ENCODE measurements at places on chromosomes 5 and 9.

DNA sequence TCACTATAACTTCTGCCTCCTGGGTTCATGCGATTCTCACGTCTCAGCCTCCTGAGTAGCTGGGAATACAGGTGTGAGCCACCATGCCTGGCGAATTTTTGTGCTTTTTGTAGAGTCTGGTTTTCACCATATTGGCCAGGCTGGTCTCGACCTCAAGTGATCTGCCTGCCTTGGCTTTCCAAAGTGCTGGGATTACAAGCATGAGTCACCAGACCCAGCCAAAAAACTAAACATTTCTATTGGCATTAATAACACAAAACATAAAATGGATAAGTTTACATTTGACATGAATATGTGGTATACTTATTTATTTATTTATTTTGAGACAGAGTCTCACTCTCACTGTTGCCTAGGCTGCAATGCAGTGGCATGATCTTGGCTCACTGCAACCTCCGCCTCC is 13.6 kb upstream of the REEP5 start:
- no peaks in the 10 kb centered on the region for H3K27me3 ChIP-seq
- H3K4me1 ChIP-seq, result peaks cover 28% of the 10 kb centered on the region
- DNase-seq, result no peak
- H3K27ac ChIP-seq, result no peak overlapping the region
- no peaks in the 10 kb centered on the region for H3K36me3 ChIP-seq

DNA sequence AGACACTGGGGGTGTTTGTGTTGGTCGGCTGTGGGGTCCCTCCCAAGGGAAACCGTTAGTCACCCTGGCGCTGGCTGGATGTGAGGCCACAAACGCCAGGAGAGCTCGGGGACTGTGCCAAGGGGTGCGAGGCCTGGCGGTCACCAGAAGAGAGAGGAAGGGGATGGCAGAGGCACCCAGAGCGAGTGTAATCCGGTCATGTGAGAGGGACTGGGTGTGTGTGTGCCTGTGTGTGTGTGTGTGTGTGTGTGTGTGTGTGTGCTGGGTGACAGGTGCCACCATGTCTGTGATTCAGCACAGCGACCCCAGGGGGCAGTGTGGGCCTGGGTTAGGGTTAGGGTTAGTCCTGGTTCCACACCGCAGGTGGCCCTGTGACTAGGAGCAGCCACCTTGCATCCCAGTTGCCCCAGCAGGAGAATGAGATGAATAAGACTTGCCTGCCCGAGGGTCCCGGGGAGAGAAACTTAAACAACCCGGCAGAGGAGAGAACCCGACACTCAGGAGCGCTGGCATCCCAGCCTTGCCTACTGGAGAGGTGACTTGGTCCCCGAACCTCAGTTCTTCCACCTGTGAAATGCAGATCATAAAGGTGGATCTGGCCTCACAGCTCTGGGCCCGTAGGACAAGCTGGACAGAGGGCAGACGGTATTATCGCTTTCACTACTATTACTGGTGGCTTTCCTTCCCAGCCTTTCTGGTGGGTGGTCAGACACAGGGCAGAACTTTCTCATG is 1.4 kb upstream of the ADAMTSL2 start:
- H3K4me1 ChIP-seq, result no peaks in the 10 kb centered on the region
- no peak overlapping the region for H3K27ac ChIP-seq
- H3K27me3 ChIP-seq, result no peaks in the 10 kb centered on the region

DNA sequence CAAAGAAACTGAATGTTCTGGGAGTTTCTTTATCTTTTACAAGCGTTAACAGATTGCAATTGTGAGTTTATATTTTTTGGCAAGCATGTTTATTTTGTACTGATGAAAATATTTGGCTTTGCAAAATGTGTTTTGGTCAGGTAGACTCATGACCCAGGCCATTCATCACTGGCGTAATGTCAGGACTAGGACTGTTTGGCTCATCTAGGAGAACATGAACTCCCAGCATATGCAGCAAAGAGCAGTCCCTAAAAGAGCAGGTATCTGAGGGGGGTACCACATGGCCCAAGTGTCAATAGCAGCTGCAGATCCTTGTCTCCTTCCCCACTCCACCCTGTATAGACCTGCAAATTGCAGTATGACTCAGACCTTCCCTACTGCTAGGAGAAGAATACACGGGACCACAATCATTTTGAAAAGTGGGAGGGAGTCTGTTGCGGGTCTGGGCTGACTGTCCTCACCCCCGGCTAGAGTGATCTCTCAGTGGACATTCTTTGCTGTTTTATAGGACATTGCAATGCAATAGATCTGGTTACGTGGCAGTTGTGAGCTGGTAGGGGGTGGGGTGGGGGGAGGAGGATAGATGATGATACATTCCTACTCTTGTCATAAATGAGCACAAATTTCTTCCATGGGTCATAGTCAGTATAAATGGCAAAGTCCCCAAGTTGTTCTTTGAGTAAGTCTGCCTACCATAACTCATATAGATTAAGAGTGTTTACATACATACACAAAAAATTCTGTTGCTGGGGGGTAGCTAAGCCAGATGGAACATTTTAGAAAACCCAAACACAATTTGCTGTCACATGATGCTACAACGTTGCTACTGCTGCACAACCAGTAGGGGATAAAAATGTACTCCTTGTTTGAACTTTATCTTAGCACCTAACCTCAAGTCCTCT is 20.8 kb upstream of the SNCAIP start:
- peaks cover 2% of the 10 kb centered on the region for H3K27me3 ChIP-seq
- no peaks in the 10 kb centered on the region for H3K36me3 ChIP-seq
- no peak overlapping the region for H3K27ac ChIP-seq

GRCh38 chr5:119398727-119399466 is 43.1 kb downstream of the TNFAIP8 start:
- peak; percentile 40 for DNase-seq
- H3K4me3 ChIP-seq, result no peak overlapping the region
- H3K27ac ChIP-seq, result no peak overlapping the region
- H3K36me3 ChIP-seq, result peaks cover 20% of the 10 kb centered on the region

GRCh38 chr5:176730815-176731475 is 79.4 kb upstream of the UNC5A start:
- no peaks in the 10 kb centered on the region for H3K4me1 ChIP-seq
- no peaks in the 10 kb centered on the region for H3K27me3 ChIP-seq
- no peak overlapping the region for H3K27ac ChIP-seq
- H3K4me3 ChIP-seq, result no peak overlapping the region
- no peak for DNase-seq
- no peaks in the 10 kb centered on the region for H3K36me3 ChIP-seq

- no peaks in the 10 kb centered on the region for H3K4me1 ChIP-seq
- DNase-seq, result no peak
- no peak overlapping the region for H3K4me3 ChIP-seq
- peaks cover 87% of the 10 kb centered on the region for H3K36me3 ChIP-seq
- no peak overlapping the region for H3K27ac ChIP-seq
These were observed 17.8 kb downstream of the BRD3 start for GRCh38 chr9:134049772-134050588.

- H3K36me3 ChIP-seq, result no peaks in the 10 kb centered on the region
- H3K27me3 ChIP-seq, result no peaks in the 10 kb centered on the region
- no peaks in the 10 kb centered on the region for H3K4me1 ChIP-seq
These were observed 320.1 kb upstream of the TARS1 start for GRCh38 chr5:33120671-33121070.

GRCh38 chr5:105397749-105398148 is 1835.2 kb upstream of the NUDT12 start:
- DNase-seq, result no peak
- H3K27ac ChIP-seq, result no peak overlapping the region

DNA sequence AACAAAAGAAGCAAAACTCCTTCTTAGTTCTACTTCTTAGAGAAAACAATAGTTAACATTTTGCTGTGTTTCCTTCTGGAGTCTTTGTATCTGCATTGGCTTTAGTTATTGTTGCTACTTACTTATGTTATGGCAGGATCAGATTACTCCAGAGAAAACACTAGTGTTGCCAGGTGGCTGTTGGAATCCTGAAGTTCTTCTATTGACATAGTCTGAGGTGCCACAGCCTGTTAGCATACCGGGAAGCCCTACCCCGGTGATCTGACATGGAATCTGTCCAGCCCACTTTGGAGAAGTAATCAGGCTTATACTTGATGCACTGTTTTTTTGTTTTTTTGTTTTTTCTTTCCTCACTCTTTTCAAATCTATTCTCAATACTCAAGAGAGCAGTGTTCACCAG is 68.5 kb upstream of the CEP78 start:
- H3K4me3 ChIP-seq, result no peak overlapping the region
- no peak overlapping the region for H3K27ac ChIP-seq
- no peaks in the 10 kb centered on the region for H3K27me3 ChIP-seq
- DNase-seq, result no peak
- no peaks in the 10 kb centered on the region for H3K36me3 ChIP-seq
- no peaks in the 10 kb centered on the region for H3K4me1 ChIP-seq

GRCh38 chr5:101846496-101846895 is 449.6 kb downstream of the SLCO4C1 start:
- DNase-seq, result no peak
- H3K4me1 ChIP-seq, result no peaks in the 10 kb centered on the region
- no peak overlapping the region for H3K4me3 ChIP-seq
- no peak overlapping the region for H3K27ac ChIP-seq
- no peaks in the 10 kb centered on the region for H3K27me3 ChIP-seq

- H3K27ac ChIP-seq, result no peak overlapping the region
- H3K4me3 ChIP-seq, result no peak overlapping the region
- H3K36me3 ChIP-seq, result peaks cover 92% of the 10 kb centered on the region
- DNase-seq, result no peak
- H3K4me1 ChIP-seq, result no peaks in the 10 kb centered on the region
These were observed 7.2 kb downstream of the GRHPR start for GRCh38 chr9:37429441-37430285.

- H3K36me3 ChIP-seq, result no peaks in the 10 kb centered on the region
- DNase-seq, result no peak
- no peaks in the 10 kb centered on the region for H3K4me1 ChIP-seq
- H3K4me3 ChIP-seq, result no peak overlapping the region
These were observed 111.0 kb downstream of the DNAH5 start for GRCh38 chr5:13833440-13833839.

DNA sequence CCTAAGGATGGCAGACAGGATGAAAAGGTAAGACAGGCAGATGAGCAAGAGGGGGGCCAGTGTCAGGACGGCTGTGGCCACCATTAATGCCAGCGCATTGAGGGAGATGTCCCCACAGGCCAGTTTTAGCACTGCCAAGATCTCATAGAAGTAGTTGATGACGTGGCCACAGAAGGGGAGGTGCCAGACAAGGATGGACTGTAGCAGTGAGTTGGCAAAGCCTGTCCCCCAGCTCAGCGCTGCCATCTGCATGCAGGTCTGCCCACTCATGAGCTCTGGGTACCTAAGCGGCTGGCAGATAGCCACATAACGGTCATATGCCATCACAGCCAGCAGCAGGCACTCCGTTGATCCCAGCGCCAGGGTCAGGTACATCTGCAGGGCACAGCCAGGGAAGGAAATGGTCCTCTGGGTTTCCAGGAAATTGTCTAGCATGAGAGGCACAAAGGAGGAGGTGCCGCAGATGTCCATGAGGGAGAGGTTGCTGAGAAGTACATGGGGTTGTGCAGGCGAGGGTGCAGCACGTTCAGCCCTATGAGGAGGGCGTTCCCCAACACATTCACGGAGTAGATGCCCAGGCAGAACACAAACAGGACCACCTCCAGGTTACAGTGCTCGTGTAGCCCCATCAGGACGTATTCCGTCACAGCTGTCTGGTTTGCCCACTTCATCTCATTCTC is 10.8 kb downstream of the OR13J1 start:
- DNase-seq, result peak; percentile 68
- peaks cover 4% of the 10 kb centered on the region for H3K4me1 ChIP-seq
- H3K4me3 ChIP-seq, result no peak overlapping the region
- H3K36me3 ChIP-seq, result no peaks in the 10 kb centered on the region
- H3K27ac ChIP-seq, result no peak overlapping the region

GRCh38 chr5:65102371-65102975 is 333.7 kb downstream of the CWC27 start:
- no peak for DNase-seq
- peaks cover 5% of the 10 kb centered on the region for H3K27me3 ChIP-seq
- H3K4me1 ChIP-seq, result peaks cover 9% of the 10 kb centered on the region
- H3K4me3 ChIP-seq, result peak overlapping the region; percentile 79
- H3K36me3 ChIP-seq, result no peaks in the 10 kb centered on the region

- no peak overlapping the region for H3K4me3 ChIP-seq
- H3K4me1 ChIP-seq, result peaks cover 27% of the 10 kb centered on the region
- H3K27ac ChIP-seq, result no peak overlapping the region
- H3K36me3 ChIP-seq, result no peaks in the 10 kb centered on the region
These were observed 2.9 kb upstream of the FOXD1 start for GRCh38 chr5:73451224-73452130.

DNA sequence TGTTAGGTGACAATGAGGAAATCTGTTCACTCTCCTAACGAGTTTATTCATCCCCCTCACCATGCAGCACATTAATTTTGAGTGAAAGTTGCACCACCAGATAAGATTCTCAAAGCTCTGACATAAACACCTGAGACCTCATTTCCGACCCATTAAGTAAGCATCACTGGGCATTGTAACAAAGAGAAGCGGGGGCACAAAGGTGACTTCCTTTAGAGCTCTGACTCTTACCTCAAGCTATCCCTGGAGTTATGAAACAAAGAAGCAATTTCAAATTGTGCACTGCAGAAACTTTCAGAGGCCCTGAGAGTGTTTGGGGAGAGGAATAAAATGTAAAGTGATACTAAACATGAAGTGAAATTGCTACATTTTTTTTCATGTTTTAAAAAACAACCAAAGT is 29.5 kb downstream of the C5orf15 start:
- no peaks in the 10 kb centered on the region for H3K27me3 ChIP-seq
- no peak overlapping the region for H3K27ac ChIP-seq
- DNase-seq, result no peak
- H3K4me1 ChIP-seq, result no peaks in the 10 kb centered on the region
- no peaks in the 10 kb centered on the region for H3K36me3 ChIP-seq

DNA sequence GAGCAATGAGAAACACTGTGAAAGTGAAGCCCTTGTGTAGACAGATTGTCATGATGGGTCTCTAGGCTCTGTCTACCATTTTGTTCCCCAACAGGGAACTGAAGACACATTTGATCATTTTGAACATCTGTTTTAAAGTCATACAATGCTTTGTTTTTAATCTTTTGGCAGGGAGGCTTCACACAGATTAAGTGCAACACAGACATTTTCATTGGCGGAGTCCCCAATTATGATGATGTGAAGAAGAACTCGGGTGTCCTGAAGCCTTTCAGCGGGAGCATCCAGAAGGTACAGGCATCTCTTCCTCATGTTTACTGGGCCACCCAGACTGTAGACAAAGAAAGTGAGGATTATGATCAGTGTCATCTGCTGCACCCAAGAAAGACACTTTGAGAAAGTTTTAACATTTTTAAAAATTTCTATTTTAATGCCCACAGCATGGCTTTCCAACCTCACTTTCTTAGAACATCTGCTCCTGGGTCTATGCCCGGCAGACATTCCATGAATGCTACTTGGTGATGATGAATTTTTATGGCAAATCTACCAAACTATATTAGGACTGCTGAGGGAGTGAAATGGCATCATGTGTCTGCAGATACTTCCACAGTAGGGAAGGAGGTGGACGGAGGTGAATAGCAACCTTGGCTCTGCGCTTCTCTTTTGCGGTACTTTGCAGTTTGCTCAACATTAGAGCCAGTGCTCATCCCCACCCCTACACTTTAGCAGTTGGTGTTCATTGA is 121.3 kb downstream of the LIFR start:
- no peak overlapping the region for H3K27ac ChIP-seq
- no peak overlapping the region for H3K4me3 ChIP-seq
- no peak for DNase-seq
- no peaks in the 10 kb centered on the region for H3K4me1 ChIP-seq

All from CD14-positive monocyte (primary cell).